ENCODE measurements at places on chromosomes 3 and 15. TPM values are rescaled to one million over a fixed set of nuclear protein-coding genes. Genes with fewer than 3 reads are reported as not detected.

The TMEM212 gene
- total RNA-seq: not detected

The SHC4 gene
- not detected for total RNA-seq

The PYGO1 gene
- 4.3 TPM for total RNA-seq

The CDC25A gene
- total RNA-seq: 0.33 TPM

The GREM1 gene
- 1.1 TPM for total RNA-seq

The NR2E3 gene
- not detected for total RNA-seq

The CCDC39 gene
- total RNA-seq: 1.5 TPM

The IQCF5 gene
- not detected for total RNA-seq

The CCDC66 gene
- 30.9 TPM for total RNA-seq

The PROK2 gene
- not detected for total RNA-seq

The TMC3 gene
- total RNA-seq: not detected

The CD200R1 gene
- total RNA-seq: 3.0 TPM

The SEMA5B gene
- 0.88 TPM for total RNA-seq

The KCNAB1 gene
- total RNA-seq: 10.9 TPM

The GABRR3 gene
- not detected for total RNA-seq

The GPR176 gene
- 11.4 TPM for total RNA-seq

The SNX22 gene
- total RNA-seq: 1.0 TPM

The TRPM1 gene
- not detected for total RNA-seq

The CAND2 gene
- 1.5 TPM for total RNA-seq

The LRRC34 gene
- total RNA-seq: 7.0 TPM

The SCAMP2 gene
- 66.8 TPM for total RNA-seq

The PLSCR2 gene
- total RNA-seq: not detected

The TMIE gene
- total RNA-seq: not detected

The NXPE3 gene
- 15.5 TPM for total RNA-seq

The KY gene
- not detected for total RNA-seq

The FBXL22 gene
- total RNA-seq: not detected

The PDZRN3 gene
- total RNA-seq: 152 TPM

The LACTB gene
- 31.7 TPM for total RNA-seq

The HRH1 gene
- 4.1 TPM for total RNA-seq

The AGTR1 gene
- 95.9 TPM for total RNA-seq

The GRAMD1C gene
- 4.0 TPM for total RNA-seq

The IL17RD gene
- total RNA-seq: 0.98 TPM

The ASB14 gene
- total RNA-seq: not detected

The IGF2BP2 gene
- total RNA-seq: 28.4 TPM

The GOLGA6L4 gene
- total RNA-seq: 7.3 TPM

The FSIP1 gene
- 0.44 TPM for total RNA-seq

The GOLGA6B gene
- total RNA-seq: not detected

The FHIT gene
- 10.6 TPM for total RNA-seq

All from subcutaneous adipose tissue (tissue), 4 donors.